Activated T-helper 17 cell treated with anti-CD3 and anti-CD28 coated beads, Interleukin-2, amount 50 U/mL, for 72 hours (primary cell): ENCODE measurements at places on chromosomes 7 and 10.

GRCh38 chr10:85008488-85009184, 680.2 kb downstream of the CCSER2 start:
- no peak overlapping the region for H3K4me3 ChIP-seq
- no peaks in the 10 kb centered on the region for H3K27me3 ChIP-seq
- no peaks in the 10 kb centered on the region for H3K36me3 ChIP-seq
- no peak for ATAC-seq
- no peaks in the 10 kb centered on the region for H3K4me1 ChIP-seq

DNA sequence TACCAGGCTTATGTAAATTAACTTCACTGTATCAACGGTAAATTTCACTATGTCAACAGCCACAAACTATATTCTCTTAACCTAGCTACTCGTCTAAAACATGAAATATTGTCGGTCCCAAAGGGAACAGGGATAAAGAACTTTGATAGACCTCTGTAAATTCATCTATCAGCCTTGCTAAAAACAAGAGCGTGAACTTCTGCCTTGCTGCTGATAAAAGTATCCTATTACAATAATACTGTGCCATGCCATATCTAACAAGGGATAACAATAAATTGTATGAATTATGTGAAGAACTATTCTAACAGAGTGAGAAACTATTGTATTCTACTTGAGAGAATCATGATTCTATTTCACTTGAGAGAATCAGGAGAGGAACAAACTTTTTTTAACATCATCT, 117.2 kb downstream of the CNOT4 start:
- no peak overlapping the region for H3K4me3 ChIP-seq
- H3K36me3 ChIP-seq = peaks cover 90% of the 10 kb centered on the region
- H3K27me3 ChIP-seq = no peaks in the 10 kb centered on the region
- no peak for ATAC-seq

- H3K36me3 ChIP-seq = no peaks in the 10 kb centered on the region
Measured at GRCh38 chr10:24350070-24350921, 141.4 kb downstream of the KIAA1217 start.

DNA sequence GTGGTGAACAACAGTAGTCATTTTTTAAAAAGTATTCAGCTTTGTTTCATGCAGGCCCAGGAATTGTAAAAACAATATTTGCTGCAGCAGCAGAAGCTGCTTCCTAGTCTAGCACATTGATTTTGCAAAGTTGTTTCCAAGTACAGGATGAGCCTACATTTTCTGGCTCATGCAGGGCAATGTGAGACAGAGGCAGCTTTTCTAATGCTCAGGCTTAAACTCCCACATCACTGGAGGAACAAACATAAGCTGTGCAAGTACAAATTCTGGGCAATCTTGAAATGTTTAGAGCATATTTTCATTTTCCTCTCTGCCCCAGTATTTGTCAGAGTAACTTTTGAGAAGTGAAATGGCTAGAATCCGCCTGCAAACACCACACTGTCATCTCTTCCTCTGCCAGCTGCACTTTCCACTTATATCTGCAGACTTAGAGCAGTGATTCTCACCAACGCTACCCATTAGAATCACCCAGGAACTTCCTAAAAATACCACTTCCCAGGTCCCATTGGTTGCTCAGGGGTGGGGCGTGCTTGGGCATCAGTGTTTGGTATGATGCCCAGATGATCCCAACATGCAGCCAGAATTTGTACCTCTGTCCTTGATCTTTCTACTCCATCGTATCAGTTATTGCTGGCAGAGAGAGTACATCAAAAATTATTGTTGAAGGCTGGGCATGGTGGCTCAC, 304.1 kb upstream of the LRGUK start:
- H3K27ac ChIP-seq = no peak overlapping the region
- ATAC-seq = no peak

DNA sequence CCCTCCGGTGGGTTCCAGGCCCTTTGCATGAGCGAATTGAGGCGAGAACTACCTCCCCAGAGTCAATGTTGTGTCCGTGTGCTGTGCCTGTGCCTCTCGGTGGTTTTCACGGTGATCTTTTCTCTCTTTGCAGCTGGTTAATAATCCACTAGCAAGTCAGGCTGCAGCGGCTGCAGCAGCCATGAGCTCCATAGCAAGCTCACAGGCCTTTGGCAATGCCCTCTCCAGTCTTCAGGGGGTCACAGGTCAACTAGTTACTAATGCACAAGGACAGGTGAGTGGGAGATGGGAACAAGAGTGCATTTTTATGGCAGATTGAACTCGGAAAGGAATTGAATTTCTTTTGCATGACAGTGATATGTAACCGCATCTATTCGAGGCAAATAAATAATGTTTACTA, 159.7 kb upstream of the YAE1 start:
- no peaks in the 10 kb centered on the region for H3K4me1 ChIP-seq
- no peaks in the 10 kb centered on the region for H3K36me3 ChIP-seq
